GM19239 (cell line): ENCODE measurements at places on chromosomes 1 and 21.
A peak's percentile ranks its signal among the peaks of the same experiment; 100 is the strongest.

GRCh38 chr1:7572654-7573152 is 198.4 kb upstream of the VAMP3 start:
- no peak for DNase-seq

- no peak for DNase-seq
These were observed 31.9 kb upstream of the SGIP1 start for GRCh38 chr1:66502086-66502485.

DNA sequence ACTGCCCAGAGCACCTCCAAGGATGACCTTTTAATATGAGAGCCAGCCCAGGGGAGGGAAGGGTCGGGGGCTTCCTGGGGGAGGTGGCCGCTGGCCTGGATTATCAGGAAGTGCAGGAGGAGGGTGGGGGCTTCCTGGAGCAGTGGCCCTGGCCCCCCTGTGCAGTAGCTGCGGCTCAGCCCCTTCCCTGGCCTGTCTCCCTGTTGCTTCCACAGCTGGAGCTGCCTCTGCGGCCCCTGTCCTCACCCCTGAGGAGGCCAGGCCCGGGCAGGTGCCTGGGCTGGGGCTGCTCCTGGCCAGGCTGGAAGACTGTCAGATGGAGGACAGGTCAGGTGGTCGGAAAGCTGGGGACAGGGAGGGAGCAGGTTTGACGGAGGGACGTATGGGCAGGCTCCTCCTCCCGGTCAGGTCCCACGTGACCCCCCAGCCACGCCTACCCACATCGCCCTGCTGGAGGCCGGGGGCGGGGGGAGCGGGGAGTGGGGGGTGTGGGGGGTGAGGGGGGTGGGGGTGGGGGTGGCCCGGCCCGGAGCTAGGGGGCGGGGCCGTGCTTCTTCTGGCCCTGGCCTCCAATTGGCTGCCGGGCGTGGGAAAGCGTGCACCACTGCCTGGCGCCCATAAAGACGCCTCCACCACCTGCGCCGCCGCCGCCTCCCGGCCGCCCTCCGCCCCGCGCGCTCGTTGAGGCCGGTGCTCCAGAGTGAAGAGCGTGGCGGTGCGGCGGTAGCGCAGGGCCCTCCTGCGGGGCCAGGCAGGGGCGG is 10.2 kb upstream of the TNFRSF14 start:
- peak; percentile 99 for DNase-seq

GRCh38 chr21:21332492-21332891 is 334.3 kb downstream of the NCAM2 start:
- DNase-seq = no peak

- DNase-seq = no peak
These were observed 52.2 kb downstream of the TRAF5 start for GRCh38 chr1:211378844-211379243.

- no peak for DNase-seq
These were observed 7.0 kb upstream of the GPR88 start for GRCh38 chr1:100530880-100531487.

GRCh38 chr21:42969193-42969600 is 5.2 kb upstream of the PKNOX1 start:
- DNase-seq = no peak

DNA sequence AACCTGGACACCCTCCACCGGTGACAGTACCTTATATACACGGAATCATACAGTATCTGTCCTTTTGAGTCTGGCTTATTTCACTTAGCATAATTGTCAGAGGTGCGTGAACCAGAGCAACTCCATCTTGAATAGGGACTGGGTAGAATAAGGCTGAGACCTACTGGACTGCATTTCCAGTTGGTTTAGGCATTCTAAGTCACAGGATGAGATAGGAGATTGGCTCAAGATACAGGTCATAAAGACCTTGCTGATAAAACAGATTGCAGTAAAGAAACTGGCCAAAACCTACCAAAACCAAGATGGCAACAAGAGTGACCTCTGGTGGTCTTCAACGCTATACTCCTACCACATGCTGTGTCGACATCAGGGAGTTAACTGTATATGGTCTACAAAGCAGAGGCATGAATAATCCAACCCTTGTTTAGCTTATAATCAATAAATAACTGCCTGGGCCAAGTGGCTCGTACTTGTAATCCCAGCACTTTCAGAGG is 1.4 kb upstream of the FDPS start:
- no peak for DNase-seq

DNA sequence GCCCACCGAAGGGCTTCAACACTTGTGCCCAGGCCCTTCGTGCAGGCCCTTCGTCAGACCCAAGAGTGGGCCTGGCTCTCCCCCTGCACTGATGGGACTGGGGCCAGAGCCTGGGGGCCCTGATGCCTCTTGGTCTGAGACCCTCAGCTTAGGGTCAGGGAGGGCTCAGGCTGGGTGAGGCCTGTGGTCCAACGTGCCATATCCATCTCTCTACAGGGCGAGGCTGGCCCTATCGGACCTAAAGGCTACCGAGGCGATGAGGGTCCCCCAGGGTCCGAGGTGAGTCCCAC is 15.6 kb downstream of the COL6A1 start:
- DNase-seq = no peak

DNA sequence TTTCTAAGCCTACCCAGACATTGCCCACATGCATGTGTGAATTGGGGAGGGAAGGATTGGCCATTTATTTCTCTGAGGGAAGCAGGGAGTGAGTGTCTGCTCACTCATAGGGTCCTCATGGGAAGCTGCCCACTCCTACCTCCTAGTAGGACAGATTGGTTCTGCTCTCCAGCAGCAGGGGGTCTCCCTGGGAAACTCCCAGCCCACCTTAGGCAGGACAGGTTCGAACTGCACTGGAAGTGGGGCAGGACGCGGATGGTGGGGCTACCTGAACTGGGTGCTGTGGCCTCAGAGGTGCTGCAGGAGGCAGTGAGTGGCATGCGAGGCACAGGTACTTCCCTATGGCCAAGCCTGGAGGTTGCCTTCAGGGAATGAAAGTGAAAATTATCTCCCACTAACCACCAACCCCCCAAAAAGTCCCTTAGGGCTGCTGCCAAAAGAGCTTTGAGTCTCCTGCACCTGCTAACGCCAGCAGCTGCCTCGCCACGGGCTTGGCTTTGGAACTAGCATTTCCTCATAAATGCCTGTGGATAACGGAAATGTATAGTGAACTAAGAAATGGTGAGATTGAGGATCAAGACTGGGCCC is 157.0 kb upstream of the COA6 start:
- no peak for DNase-seq

DNA sequence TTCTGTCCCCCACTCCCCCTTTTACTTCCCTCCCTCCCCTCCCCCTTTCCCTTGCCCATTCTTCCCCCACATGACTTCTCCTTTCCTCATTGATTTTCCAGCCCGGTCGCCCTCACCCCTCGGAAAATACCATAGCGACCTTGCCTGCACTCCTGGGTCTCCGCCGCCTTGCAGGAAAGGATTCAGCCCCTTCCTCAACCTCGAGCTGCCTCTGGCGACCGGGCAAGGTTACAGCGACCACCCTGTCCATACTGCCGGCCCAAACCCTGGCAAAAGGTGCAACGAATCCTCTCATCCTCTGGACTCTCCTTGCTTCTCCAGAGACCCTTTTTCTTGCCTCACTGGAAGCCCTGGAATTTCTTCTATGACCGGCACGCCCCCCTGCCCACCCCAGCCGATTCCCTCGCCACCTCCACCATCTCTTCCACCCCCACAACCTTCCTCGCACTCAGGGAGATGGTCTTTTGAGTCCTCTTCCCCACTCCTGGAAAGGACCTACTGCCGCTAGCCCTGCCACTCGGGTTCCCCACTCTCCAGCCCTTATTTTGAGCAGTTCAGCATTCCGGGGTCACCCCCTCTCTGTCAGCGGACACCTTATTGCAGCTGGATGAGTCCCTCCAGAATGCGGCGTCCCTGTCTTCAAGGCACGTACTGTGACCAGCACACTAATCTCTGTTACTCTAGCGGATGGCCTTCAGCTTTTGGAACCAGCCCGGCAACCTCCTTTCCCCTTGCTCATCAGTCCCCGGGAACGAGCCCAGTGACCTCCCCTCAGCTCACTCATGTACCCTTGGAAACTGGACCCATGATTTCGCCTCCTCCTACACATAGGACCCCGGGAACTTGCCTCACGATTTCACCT is 846 bp downstream of the NSUN4 start:
- DNase-seq = no peak

DNA sequence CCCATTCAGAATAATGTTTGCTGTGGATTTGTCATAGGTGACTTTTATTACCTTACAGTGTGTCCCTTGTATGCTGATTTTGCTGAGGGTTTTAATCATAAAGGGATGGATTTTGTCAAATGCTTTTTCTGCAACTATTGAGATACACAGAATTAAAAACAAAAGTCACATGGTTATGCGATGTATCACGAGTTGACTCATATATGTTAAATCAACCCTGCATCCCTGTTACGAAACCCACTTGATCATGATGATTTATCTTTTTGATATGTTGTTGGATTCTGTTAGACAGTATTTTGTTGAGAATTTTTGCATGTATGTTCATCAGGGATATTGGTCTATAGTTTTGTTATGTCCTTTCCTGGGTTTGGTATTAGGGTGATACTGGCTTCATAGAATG is 10.7 kb upstream of the OR2T34 start:
- DNase-seq = no peak

- DNase-seq = no peak
These were observed 420 bp upstream of the IFI16 start for GRCh38 chr1:159009287-159009686.

GRCh38 chr1:172325531-172325930 is 95.0 kb upstream of the C1orf105 start:
- DNase-seq = no peak

DNA sequence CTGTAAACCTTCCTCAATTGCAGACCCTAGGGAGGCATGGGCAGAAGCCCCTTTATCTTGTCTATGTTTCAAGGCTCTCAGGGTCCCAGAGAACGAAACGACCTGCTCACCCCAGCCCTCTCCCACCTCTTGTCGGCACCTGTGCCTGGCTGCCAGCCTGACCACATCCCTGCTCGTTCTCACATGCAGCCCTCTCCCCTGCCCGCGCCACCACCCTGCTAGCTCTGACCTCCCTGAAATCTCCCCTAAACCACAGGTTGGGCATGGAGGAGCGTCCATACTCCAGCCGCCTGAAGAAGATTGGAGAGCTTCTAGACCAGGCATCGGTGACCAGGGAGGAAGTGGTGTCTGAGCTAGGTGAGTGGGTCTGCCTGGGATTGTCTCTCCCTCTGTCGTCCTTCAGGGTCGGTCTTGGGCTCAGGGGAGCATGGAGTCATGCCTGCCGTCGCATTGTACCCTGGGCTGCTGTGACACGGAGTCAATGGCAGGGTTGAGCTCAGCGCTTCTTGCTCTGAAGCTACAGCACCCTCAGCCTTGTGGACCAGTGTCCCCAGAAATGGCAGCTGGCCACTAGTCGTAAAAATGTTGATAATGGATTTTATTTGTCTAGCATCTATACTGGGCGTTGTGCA is 3.6 kb downstream of the ADPRS start:
- DNase-seq = no peak

DNA sequence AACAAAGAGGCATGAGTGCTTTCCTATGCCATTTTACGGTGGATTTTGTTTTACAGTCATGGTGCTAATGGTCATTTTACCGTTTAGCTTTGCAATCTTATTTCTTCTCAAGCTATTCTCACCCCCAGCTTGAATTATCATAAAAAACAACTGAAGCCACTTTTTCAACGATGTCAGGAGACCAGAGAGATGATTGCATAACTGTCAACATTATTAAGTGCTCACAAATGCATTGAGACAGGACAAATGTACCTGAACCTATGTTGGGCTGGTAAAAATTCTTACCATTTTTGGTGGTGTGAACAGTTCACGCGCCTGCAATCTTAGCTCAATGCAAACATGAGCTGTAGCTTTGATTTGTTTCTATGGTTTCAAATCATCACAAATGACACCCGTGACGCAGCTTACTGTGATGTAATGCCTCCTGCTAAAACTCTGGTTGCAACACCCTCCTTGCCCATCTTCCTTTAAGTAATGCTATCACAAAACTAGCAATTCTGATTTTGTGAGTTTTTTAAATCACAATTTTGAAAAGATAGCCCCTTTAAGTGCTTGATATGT is 104.4 kb downstream of the UCHL5 start:
- DNase-seq = no peak

DNA sequence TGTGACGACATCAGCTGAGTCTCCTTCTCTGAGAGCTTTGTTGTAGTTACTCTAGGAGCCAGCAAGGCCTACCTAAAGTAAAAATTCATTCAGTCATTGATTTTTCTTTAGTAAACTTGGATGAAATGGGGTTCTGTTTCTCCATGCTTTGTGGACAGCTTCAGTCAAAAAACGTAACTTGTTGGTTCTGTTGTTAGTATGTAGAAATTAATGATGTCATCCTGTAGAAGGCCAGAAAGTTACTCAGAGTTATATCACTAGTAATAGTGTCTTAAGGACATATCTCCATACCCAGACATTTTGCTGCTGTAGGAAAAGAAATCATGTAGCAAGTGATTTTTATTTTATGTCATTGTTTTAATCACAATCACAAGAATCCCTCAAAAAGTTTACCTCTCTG is 43.0 kb downstream of the KDM1A start:
- no peak for DNase-seq

DNA sequence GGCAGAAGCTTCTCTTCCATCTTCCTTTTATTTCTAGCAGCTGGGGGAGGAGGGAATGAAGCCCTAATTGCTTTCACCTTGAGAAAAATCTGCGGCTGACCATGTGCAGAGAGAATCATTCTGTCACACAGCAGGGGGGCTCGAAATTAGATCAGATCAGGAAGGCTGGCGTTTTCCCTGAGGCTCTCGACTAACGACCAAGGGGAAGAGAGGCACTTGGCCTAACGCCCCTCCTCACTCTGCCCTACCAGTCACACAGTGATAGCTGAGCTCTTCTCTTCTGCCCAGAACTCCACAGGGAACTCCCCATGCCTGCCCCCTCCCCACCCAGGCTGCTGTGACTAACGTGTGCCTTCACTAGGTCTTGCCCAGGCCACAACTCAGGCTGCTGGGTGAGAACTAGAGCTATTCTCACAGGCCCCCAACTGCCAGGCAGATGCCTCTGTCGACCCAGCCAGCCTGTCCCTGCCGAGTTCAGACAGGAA is 26.5 kb upstream of the KHDRBS1 start:
- no peak for DNase-seq

- DNase-seq = no peak
These were observed 274.0 kb upstream of the TMPRSS15 start for GRCh38 chr21:18677632-18678031.

DNA sequence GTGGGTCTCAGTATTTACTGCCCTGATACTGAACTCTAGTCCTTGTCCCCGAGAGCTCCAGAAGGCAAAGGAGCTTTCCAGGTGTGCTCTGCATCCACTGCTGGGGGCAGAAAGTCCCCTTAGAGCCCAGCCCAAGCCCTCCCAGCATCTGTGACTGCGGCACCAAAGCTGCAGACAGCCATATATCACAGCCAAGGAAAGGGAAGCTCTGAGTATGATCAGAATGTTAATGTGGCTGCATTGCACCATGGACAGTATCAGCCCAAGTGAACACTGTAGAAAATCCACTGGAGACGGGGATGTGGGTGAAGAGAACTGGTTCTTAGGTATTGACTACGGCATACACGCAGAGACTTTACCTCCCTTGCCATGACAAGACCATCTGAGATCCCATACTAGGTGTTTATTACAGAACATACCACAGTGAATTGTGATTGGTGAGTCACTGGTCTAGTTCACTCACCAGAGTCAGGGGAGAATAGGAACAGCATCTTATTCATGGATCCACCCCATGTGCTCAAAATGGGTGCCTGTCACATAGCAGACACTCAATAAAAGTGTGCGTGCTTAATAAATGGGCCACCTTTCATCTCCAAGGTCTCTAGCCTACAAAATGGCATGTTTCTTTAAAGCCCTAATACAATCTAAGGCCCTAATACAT is 170.3 kb downstream of the HHIPL2 start:
- no peak for DNase-seq
